ENCODE measurements at places on chromosomes 2 and 18. TPM values are rescaled to one million over a fixed set of nuclear protein-coding genes. Genes with fewer than 3 reads are reported as not detected.

The RAB6C gene
- not detected for total RNA-seq

The ATP6V1B1 gene
- total RNA-seq = 0.77 TPM

The YPEL5 gene
- 59.3 TPM for total RNA-seq

The DSC3 gene
- total RNA-seq = 0.23 TPM

The ECEL1 gene
- not detected for total RNA-seq

The PLEK gene
- total RNA-seq = 0.11 TPM

The NGEF gene
- 0.22 TPM for total RNA-seq

The CD28 gene
- not detected for total RNA-seq

The NDUFV2 gene
- total RNA-seq = 152 TPM

The LIMS4 gene
- total RNA-seq = 35.7 TPM

The MYO7B gene
- total RNA-seq = not detected

The GDF7 gene
- total RNA-seq = 1.1 TPM

The DAPL1 gene
- not detected for total RNA-seq

The TXNDC2 gene
- not detected for total RNA-seq

The CCDC85A gene
- 16.9 TPM for total RNA-seq

The IL36G gene
- total RNA-seq = not detected

The LRP1B gene
- 0.07 TPM for total RNA-seq

The CFAP65 gene
- not detected for total RNA-seq

The SEH1L gene
- total RNA-seq = 42.8 TPM

The BZW1 gene
- 347 TPM for total RNA-seq

The SLC5A7 gene
- total RNA-seq = not detected

The LNPK gene
- 11.2 TPM for total RNA-seq

The DYNAP gene
- total RNA-seq = not detected

The HOXD10 gene
- total RNA-seq = not detected

The RBBP8 gene
- 15.4 TPM for total RNA-seq

The RRM2 gene
- 220 TPM for total RNA-seq

The CTDP1 gene
- 27.6 TPM for total RNA-seq

The DNAJC5G gene
- 0.77 TPM for total RNA-seq

The PARD6G gene
- total RNA-seq = 1.8 TPM

The SERPINB7 gene
- total RNA-seq = not detected

The ZSWIM2 gene
- not detected for total RNA-seq

The MOGAT1 gene
- total RNA-seq = not detected

The RSAD2 gene
- 0.09 TPM for total RNA-seq

The CD207 gene
- not detected for total RNA-seq

The CLEC4F gene
- total RNA-seq = not detected

The CNGA3 gene
- total RNA-seq = not detected

The RBM44 gene
- total RNA-seq = 0.44 TPM

The MDH1B gene
- not detected for total RNA-seq

The CHAC2 gene
- total RNA-seq = 8.1 TPM

The WDPCP gene
- 8.8 TPM for total RNA-seq

The TUBA4B gene
- not detected for total RNA-seq

The GALNT13 gene
- not detected for total RNA-seq

The MROH2A gene
- not detected for total RNA-seq

The MEP1B gene
- total RNA-seq = not detected

The SFTPB gene
- not detected for total RNA-seq

The ZC3H6 gene
- 3.0 TPM for total RNA-seq

The RESP18 gene
- total RNA-seq = not detected

The FHOD3 gene
- total RNA-seq = 0.58 TPM

The ADRA2B gene
- total RNA-seq = not detected

The SLC23A3 gene
- 5.2 TPM for total RNA-seq

The SEC11C gene
- 36.8 TPM for total RNA-seq

The SERPINB11 gene
- not detected for total RNA-seq

The CYTIP gene
- total RNA-seq = not detected

The PTPRN gene
- not detected for total RNA-seq

The ACTR1B gene
- 50.2 TPM for total RNA-seq

The LYPD6 gene
- total RNA-seq = 3.1 TPM

The TAF4B gene
- 1.2 TPM for total RNA-seq

The AQP12B gene
- total RNA-seq = not detected

Measured in endothelial cell of umbilical vein (primary cell).